Lower lobe of right lung (tissue), 2 donors: ENCODE measurements at places on chromosomes 4 and X.

- no peak for DNase-seq
These were observed 58.0 kb upstream of the DCAF8L1 start for GRCh38 chrX:28039258-28039657.

DNA sequence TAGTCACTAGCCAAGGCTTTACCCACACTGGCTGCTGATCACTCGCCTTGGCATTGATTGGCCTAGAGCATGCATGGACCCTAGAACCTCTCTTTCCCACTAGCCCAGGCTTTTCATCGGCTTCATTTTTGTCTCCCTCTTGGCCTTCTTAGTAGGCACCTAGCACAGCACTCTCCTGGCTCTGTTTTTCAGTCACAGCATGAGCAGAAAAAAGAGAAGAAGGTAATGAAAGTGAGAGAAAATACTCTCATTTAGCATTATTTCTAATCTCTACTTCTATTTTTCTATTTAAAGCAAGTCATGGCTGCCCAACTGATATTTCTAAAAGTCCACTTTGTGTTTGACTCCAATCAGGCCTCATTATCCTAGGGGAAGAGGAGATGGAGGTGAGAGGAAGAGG lies 267.2 kb downstream of the FBXO8 start:
- no peak for DNase-seq

GRCh38 chr4:8300832-8301231 lies 31.3 kb downstream of the HTRA3 start:
- DNase-seq = no peak

GRCh38 chr4:24741910-24742309 lies 53.5 kb upstream of the SOD3 start:
- DNase-seq = no peak

DNA sequence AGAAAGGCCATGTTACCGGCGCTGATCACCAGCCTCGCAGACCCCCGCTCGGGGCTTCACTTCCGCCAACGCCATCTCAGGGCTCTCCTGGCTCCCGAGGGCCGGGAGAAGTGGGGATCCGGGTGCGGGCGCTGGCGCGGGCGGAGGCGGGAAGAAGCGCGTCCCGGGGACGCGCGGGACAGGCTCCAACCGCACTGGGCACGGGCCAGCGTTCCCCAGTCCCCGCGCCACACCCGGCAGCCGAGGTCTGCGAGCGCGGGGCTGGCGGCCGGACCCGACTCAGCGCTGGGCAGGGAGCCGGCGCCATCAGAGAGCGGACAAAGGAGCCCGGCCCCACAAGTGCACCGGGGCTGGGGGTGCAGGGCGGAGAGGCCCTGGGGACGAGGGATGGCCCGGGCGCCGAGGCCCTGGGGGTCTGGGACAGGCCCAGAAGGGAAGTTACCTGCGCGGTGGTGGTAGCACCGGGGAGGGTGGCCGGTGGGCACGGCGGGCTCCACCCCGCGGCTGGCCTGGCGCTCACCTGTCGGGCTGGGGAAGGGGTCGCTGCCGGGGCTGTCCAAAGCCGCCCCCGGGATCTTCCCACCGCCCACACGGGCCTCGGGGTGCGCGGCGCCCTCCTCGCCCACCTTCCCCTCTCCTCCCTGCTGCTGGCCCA lies 449 bp downstream of the CTPS2 start:
- DNase-seq = peak; percentile 43

- DNase-seq = no peak
These were observed 2.5 kb downstream of the USP51 start for GRCh38 chrX:55487143-55487542.

GRCh38 chr4:138555584-138555983 lies 313.4 kb upstream of the SLC7A11 start:
- no peak for DNase-seq

DNA sequence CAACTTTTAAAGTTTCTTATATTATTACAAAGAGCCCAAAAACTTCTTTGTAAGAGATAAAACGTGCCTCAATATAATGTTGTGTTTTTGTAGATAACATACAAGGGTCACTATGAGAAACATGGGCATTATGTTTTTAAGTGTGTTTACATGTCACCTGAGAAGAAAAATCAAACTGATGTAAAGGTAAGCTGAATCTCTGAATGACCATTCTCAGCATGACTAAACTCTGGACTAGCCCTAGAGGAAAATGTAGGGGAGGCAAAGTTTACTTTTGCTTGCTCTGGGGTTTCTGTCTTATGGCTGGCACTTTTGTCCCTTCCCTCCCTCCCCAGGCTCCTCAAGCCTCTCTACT lies 6.8 kb downstream of the MEPE start:
- DNase-seq = no peak
